ENCODE measurements at places on chromosomes 7 and 10.

GRCh38 chr10:12396093-12396492, 46.7 kb downstream of the CAMK1D start:
- no peak for DNase-seq

- peak; percentile 38 for DNase-seq
Measured at GRCh38 chr7:4745971-4746919, 29.2 kb upstream of the AP5Z1 start.

- DNase-seq, result no peak
Measured at GRCh38 chr10:28685717-28686116, 8.4 kb downstream of the BAMBI start.

GRCh38 chr7:98879198-98879978, 1.1 kb downstream of the TRRAP start:
- peak; percentile 29 for DNase-seq

- DNase-seq, result no peak
Measured at GRCh38 chr7:20798694-20799121, 12.0 kb upstream of the SP8 start.

DNA sequence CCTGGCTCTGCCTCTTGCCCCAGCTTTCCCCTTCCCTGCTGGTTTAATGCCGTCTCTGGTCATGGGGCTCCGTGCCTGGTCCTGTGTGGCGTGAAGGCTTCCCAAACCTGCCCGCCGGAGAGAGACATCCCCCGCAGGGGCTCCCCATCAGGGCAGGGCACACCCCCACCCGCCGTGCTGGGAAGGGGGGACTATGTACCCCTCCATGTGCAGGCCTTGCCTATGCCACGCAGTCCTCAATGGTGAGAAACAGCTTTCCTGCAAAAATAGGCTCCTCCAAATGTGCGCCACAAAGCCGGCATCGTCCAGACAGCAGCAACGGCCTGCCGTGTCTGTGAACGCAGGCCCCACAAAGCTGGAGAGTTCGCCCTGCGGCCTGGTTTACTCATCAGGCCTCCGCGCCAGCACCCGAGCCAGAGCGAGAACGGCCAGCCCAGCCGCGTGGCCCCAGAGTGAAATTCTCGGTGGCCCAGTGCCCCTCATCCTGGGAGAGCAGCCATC, 313.4 kb downstream of the DNAJB6 start:
- no peak for DNase-seq

GRCh38 chr10:114060456-114060855, 16.8 kb downstream of the ADRB1 start:
- peak; percentile 92 for DNase-seq

GRCh38 chr7:128419257-128419656, 9.5 kb upstream of the IMPDH1 start:
- DNase-seq, result no peak

GRCh38 chr7:122303531-122304318, 825 bp downstream of the FEZF1 start:
- no peak for DNase-seq

- no peak for DNase-seq
Measured at GRCh38 chr7:34761206-34761605, 103.2 kb downstream of the NPSR1 start.

DNA sequence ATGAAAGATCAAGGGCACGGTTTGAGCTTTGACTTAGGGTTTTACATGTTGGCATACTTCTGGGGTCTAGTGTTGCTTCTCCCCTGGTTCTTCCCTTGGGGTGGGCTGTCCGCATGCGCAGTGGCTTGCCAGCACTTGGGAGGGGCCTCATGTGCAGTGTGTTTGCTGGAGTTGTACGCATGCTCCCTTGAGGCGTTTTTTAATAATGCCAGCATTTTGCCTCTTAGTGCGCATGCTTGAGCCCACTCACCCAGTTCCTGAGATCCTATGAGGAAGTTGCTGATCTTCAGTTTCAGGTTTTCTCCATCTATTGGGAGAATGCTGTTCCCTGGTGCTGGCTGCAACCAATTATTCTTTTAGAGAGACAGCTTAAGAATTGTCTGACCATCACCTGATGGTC, 113.4 kb upstream of the GPR141 start:
- no peak for DNase-seq

- no peak for DNase-seq
Measured at GRCh38 chr7:119232091-119232490, 1007.6 kb downstream of the ANKRD7 start.

- no peak for DNase-seq
Measured at GRCh38 chr10:52030975-52031374, 283.1 kb upstream of the DKK1 start.
